Left cardiac atrium (tissue), 4 donors: ENCODE measurements at places on chromosomes 7 and 10. TPM values are rescaled to one million over a fixed set of nuclear protein-coding genes. Genes with fewer than 3 reads are reported as not detected.
A peak's percentile ranks its signal among the peaks of the same experiment; 100 is the strongest.

DNA sequence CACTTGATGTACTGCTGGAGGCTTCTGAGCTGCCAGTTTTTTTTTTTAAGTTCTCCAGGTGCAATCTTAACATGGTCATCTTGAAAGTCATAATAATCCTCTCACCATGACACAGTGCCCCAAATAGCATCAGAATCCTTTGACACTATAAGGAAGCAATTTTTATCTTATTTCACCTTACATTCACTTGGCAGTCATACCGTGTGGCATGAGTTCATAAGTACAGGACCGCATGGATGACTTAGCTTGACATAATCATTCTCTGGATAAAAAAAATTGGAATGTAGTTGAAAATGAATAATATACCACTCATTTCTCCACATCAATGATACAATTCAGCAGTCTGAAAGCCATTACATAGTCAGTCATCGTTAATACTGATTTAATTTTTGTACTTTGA lies 25.6 kb upstream of the TMEM196 start:
- DNase-seq: no peak

DNA sequence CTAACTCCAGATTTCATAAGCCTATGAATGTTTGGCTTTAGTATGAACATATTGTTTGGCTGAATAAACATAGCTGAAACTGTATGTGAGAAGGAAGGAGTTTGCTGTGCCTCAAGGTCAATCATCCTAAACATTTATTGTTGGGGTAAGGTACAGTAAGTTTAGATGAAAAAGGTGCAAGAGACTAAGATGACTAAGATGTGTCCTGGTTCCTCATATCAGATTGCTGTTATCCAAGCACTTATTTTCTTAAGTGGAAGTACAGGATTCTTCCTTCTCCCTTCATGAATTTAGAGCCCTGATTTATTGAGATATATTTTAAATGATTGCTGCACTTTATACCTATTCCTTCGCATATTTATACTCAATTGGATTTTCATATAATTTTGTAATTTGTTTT lies 12.2 kb downstream of the MDFIC start:
- no peak for DNase-seq

- DNase-seq: no peak
Observed at GRCh38 chr7:139118234-139118804, 8.8 kb upstream of the ZC3HAV1 start.

DNA sequence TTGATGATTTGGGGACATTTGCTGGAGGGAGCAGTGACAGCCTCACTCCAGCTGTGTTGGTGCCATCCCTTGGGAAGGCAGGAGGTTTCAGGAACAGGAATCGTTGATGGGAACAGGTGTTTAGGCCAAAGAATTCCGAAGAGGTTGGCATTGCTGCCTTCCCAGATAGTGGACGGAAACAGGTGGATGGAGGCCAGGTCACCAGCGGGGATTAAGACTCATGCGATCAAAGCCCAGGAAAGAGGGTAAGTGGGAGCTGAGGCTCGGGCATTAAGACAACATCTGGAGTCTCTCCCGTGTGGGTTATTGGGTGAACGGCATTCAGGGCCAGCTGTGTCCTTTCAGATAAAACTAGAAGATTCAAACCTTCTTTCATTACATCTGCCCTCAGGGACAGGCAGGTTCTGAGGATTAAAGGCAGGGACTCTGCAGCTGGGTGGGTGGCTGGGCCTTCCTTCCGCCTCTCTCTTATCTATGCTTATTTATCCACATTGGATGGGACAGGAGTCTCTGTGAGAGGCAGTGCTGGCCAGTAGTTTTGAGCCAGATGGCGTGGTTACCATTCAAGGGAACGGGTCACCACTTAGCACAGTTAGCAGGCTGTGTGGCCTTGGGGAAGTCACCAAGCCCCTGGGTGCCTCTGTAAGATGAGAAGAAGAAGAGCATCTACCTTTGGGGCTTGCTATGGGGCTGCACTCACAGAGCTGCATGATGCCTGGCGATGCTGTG lies 67.6 kb downstream of the INSIG1 start:
- DNase-seq: peak; percentile 6

DNA sequence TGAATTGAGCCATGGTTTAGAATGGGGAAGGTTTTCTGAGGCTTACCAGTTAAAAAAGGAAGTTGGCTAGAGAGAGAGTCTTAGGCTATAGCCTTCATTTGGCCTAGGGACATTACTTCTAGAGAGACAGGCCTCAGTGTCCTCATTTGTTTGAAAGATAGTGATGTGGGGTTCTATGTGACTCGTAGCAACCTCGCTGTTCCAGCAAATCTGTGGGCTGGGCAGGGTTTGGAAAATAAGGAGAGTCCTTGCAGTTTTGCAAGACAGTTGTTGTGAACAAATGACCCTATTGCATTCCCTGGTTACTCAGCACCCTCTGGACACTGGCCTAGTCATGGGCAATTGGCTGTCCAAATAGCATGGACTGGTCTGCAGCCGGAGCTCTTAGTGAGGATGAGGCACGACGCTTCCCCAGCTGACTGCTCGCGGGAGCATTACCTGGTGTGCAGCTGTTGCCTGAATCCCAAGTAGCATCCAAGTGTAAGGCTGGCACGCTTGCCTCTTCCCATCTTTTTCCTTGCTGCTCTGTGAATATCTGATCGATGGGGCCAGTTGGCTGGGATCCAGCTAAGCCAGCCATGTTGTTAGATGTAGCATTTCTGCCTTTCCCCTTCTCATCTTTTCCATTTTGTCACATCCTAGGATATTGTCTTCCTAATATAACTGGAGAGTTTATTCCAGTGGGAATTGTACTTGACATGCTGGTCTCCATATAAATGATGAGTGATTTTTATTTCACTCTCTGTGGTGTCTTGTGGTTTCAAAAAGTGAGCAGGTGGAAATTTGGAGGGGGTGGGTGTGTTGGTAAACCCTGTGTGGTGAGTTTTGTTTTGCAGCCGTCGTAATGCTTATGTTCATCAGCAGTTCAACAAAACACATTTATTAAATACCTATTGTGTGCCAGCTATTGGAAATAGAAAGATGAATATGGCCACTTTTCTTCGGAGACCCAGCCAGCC lies 99.8 kb downstream of the SND1 start:
- DNase-seq: peak; percentile 25

Gene PHKG1
- 21.9 TPM for total RNA-seq
